ENCODE measurements at places on chromosomes 11 and 22. TPM values are rescaled to one million over a fixed set of nuclear protein-coding genes. Genes with fewer than 3 reads are reported as not detected.
A peak's percentile ranks its signal among the peaks of the same experiment; 100 is the strongest.

Gene NXPE1
- not detected for total RNA-seq

DNA sequence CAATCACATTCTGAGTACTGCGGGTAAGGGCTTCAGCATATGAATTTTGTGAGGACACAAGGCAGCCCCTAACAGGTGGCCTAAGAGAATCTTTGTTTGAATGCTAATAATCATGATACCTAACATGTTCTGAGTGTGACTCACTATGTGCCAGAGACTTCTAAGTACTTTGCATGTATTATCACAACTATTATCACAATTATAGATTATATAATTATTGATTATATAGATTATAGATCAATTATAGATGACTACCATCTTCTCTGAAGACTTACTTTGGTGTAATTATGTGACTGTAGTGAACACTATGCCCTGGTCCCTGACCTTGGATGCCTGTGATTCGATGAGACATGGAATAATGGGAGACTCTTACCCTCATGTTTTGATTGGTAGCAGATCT lies 62.6 kb downstream of the FLI1 start:
- no peak for DNase-seq
- no peaks in the 10 kb centered on the region for H3K4me1 ChIP-seq
- no peaks in the 10 kb centered on the region for H3K36me3 ChIP-seq
- H3K4me3 ChIP-seq = no peak overlapping the region
- H3K27ac ChIP-seq = no peak overlapping the region

DNA sequence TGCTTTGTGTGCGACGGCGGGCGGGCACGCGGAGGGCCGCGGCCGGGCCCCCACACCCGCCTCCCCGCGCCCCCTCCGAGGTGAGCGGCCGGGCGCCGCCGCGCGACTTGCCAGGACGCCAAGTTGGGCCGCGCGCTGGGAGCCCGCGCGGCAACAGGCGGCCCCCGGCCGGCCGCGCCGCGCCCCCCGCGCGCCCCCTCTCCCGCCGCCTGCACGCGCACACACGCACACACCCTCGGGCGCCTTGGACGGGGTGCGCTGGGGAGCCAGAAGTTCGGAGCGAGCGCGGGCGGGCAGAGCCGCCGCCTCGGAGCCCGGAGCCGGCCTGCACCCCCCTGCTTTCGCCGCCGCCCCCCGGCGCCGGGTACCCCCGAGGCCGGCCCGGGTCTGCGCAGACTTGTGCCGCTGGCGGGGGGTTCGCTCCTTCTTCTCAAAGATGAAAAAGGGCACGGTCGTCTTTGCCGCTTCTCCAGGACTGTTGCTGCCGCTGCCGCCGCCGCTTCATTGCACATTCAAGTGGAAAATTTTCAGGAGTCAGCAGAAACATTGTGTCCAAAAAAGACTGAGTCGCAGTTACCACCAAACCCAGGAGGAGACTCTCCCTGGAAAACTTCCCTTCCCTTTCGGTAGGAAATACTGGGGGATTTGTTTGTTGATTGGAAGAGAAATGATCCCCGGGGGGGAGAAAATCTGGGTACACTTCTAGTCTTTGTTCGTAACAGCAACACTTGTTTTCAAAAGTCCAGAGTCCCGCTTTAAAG lies 895 bp downstream of the TEAD1 start:
- peak overlapping the region; percentile 87 for H3K4me3 ChIP-seq
- H3K27me3 ChIP-seq = no peaks in the 10 kb centered on the region
- no peaks in the 10 kb centered on the region for H3K36me3 ChIP-seq
- H3K27ac ChIP-seq = peak overlapping the region; percentile 99
- H3K4me1 ChIP-seq = no peaks in the 10 kb centered on the region

GRCh38 chr11:898143-898511 lies 12.5 kb downstream of the CHID1 start:
- no peaks in the 10 kb centered on the region for H3K27me3 ChIP-seq
- H3K4me1 ChIP-seq = peaks cover 11% of the 10 kb centered on the region
- H3K36me3 ChIP-seq = peaks cover 18% of the 10 kb centered on the region
- H3K4me3 ChIP-seq = no peak overlapping the region
- DNase-seq = no peak

DNA sequence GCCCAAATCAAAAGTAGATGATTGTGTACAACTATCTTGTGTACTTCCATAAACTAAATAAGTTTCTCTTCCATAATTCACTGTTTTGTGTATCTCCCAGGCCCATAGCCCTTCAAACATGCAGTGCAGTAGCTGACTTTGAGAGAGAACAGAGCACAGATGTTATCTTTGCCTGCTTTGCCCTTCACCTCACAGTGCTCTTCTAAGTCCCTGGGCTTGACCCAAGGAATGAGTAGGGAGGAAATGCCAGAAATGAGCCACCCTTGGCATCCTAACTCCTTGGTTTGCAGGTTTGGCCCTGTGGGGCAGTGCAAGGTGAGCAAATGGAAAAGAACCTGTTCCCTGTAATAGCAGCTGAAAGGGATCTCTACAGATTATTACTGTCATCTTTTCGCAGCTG lies 79.2 kb downstream of the STIM1 start:
- H3K27ac ChIP-seq = no peak overlapping the region
- no peaks in the 10 kb centered on the region for H3K36me3 ChIP-seq
- H3K4me3 ChIP-seq = no peak overlapping the region
- H3K4me1 ChIP-seq = no peaks in the 10 kb centered on the region

DNA sequence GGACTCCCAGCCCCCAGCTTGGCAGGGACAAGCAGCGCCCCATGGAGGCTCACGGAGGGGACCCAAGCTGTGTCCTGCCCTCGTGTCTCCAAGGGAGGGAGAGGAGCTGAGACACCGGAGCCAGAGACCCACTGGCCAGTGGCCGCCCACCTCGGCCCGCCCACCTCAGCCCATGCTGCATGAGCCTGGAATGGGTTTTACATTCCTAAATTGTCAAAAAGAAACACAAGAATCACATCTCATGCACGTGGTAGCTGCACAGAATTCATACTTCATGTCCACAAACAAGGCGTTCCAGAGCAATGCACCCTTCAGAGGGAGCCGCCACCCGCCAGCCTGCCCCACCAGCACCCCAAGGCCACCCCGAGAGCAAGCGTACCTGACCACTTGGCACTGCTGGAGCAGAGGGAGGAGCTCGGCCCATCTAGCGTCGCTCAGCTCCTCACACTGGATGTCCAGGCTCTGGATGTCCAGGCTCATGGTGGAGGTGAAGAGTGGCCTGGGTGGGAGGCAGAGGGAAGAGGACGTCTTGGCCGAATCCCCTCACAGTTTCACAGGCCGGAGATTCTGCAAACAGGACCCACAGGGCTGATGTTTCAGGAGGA lies 5.3 kb downstream of the RNH1 start:
- no peak overlapping the region for H3K4me3 ChIP-seq
- DNase-seq = no peak
- peaks cover 46% of the 10 kb centered on the region for H3K36me3 ChIP-seq

Measured in sigmoid colon (tissue), 7 donors.